Pulmonary artery endothelial cell (primary cell): ENCODE measurements at places on chromosomes 13 and 19.

DNA sequence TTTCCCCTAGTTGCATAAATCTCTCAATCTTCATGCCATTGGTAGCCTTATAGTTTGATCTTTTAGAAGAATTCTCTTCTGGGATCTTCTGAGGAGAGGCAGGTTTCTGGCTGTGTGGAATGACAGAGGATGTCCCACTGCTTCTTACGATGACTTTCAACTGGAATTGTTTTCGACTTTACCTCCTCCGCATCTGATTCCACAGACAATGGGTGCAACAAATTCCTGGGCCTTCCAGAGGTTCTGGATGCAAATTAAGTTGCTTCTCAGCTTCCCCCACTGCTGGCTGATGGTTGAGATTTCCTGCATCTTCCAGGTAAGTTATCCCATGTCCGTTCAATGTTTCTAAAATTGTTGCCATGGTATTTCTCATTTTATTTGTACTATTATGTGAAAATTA, 142.3 kb upstream of the TSC22D1 start:
- DNase-seq = no peak

- no peak for DNase-seq
Observed at GRCh38 chr19:41616792-41617621, 9.9 kb downstream of the CEACAM4 start.

DNA sequence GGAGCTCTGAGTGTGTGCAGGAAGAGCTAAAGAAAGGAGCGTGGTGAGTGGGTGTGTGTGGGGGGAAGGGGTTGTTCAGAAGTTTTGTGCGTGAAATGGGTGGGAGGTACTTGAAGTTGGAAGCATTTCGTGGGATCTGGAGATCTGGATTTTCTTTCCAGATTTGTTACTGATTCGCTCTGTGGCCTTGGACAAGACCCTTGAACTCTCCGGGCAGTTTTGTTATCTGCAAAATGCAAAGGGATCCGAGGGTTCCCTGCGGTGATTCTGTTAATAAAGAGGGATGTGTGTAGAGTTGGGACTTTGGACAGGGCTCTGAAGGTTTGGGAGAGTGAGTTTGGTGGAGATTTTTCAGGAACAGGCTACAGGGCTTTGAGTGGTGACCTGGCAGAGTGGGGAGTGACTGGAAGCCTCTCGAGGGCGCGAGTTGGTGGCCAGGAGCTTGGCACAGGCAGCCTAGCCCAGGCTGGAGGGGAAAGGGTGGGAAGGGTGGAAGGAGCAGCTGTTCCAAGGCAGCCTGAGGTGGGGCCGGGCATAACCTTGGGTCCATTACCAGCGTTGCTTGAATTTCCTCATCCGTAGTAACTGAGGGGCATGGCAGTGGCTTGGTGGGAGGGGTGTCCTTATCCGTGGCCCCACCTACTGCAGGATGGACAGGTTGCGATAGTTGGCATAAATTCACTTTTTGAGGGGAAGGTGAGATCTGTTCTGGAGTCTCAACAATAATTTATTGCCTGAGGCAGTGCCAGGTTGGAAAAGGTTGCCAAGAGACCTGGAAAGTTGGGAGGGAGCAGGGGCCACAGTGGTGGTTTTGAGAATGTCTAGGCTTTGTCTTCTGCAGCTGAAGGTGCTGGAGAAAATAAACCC, 2.1 kb downstream of the ACTN4 start:
- DNase-seq = no peak

- no peak for DNase-seq
Observed at GRCh38 chr13:67859904-67860303, 629.8 kb upstream of the PCDH9 start.

- no peak for DNase-seq
Observed at GRCh38 chr19:4908360-4908759, 941 bp upstream of the UHRF1 start.

- DNase-seq = no peak
Observed at GRCh38 chr13:91368676-91369440, 21.4 kb downstream of the MIR17HG start.

- peak; percentile 69 for DNase-seq
Observed at GRCh38 chr19:36169084-36169760, 17.0 kb upstream of the COX7A1 start.

DNA sequence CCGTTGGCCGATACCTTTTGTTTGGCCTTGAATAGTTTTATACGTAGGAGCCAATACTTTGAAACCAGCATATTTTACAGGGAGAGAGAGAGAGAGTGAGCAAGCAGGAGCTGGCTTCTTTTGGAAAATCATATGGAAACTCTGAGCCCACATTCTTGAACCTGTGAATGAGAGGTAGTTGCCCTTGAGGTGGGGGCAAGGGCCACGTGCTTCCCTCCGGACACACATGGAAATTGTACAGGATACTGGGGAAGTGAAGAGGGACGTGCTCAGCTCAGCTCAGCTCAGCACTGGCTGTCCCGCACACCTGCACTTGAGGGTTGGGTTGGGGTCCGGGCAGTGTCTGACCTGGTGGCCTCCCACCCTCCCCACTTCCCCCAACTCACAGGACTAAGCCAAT, 68.3 kb downstream of the SPRYD7 start:
- no peak for DNase-seq

- DNase-seq = peak; percentile 27
Observed at GRCh38 chr13:23411220-23411619, 22.3 kb downstream of the SACS start.
